ENCODE measurements at places on chromosomes 16 and 17.

DNA sequence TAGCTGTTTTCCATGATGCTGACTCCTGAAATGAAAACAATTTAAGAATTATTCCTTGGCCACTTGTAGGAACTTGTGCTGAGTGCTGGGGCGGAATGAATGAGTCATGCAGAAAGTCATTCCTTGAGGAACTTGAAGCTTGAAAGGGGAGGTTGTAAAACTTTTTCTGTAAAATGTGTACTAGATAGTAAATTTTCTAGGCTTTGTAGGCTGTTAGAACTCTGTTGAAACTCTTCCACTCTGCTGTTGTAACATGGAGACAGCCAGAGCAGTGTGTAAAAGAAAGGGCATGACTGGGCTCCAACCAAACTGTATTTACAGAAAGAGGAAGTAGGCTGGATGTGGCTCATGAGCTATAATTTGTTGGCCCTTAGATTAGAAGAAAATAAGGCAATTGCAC is 46.1 kb downstream of the ABCA8 start:
- DNase-seq, result no peak

DNA sequence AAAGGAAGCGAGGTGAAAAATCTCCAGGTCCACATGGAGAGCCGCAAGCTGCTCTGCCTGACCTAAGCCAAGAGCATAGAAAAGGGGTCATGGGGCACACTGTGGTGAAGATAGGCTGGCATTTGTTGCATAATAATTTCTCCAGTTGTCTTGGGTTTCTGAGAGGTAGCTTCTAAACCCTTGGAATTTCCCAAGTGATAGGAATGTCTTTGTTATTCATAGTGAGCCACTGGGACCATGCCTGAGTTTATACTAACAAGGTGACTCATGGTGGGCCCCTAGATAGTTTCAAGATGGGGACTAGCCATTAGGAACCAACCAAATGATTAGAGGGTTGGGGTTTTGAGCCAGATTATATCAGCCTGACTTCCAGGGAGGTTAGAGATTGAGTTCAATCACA is 25.6 kb downstream of the SOST start:
- no peak for DNase-seq

DNA sequence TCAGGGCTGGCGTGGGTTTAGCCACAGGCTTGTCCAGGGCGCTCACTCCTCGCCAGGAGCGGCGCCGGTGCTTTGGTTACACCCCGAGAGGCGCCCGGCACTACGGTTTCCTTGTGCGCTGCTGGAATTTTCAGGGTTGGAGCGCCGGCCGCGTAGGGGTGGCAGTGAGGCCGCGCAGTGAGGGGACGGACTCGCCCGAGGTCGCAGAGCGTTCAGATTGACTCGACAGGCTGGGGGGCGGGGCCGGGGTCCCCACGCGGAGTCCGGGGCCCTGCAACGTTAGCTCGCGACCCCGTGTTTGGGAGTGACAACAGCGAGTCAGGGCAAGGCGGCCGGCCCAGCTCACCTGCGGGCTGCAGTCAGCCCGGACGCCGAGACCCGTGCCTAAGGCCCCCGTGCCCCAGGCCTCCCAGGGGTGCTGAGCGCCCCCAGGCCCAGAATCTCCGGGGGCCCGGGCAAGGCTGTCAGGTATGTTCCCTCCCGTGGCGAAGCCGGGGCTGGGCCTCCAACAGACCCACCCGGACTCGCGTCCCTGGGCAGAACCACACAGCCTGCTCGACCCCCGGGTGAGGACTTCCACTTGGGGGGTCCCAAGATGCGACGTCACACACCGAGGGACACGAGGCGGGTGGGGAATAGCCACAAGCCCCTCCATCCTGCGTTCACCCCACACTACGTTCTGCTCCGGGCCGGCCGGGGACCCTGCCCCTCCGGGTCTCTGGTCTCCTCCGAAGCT is 1.3 kb upstream of the ACTG1 start:
- no peak for DNase-seq

DNA sequence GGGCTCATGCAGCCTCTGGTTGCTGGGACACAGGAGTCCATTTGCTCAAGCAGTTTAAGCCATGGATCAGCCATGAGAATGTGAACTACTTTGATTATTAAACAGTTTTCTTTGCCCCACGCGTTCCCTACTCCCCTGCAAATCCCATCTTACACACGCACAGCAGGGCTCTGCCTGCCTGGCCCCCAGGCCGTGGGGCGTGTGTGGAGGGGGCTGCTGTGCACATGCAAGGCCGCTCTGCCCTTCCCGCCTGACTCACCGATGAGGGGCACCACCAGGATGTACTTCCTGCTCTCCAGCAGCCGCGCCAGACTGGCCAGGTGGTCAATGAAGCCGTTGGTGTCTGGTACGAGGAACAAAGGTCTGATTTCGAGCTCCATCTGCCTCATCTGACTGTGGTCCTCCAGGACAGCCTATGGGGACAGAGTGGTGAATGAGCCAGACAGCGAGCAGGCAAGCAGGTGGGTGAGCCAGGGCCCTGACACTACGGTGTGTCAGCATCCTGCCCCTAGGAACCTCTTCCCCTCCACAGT is 13.7 kb downstream of the HIC1 start:
- DNase-seq, result peak; percentile 74

- DNase-seq, result no peak
Measured at GRCh38 chr17:4559139-4559791, 1.1 kb downstream of the GGT6 start.

- no peak for DNase-seq
Measured at GRCh38 chr17:16013943-16014407, 14.4 kb downstream of the TTC19 start.

DNA sequence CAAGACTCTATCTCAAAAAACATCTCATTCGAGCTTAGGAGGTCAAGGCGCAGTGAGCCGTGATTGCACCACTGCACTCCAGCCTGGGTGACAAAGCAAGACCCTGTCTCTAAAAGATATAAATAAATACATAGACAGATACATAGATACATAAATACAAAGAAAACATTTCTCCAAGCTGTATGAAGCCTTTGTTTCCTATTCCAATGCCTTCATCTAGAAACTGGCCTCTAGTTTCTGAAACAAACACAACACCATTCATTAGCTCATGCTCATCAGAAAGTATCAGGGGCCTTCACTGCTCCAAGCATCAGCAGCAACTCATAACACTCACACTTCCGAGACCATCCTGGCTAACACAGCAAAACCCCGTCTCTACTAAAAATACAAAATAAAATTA is 10.3 kb upstream of the ASGR2 start:
- DNase-seq, result no peak

- DNase-seq, result no peak
Measured at GRCh38 chr17:8082292-8082691, 5.2 kb downstream of the ALOX12B start.
